ENCODE measurements at places on chromosomes 11 and 22.

GRCh38 chr22:24512043-24512442 is 16.9 kb downstream of the UPB1 start:
- no peak for DNase-seq

GRCh38 chr11:9231848-9232177 is 33.3 kb downstream of the DENND5A start:
- no peak for DNase-seq

GRCh38 chr22:35863432-35863831 is 145.8 kb downstream of the APOL5 start:
- DNase-seq, result no peak

- DNase-seq, result no peak
These were observed 3.2 kb downstream of the CENPM start for GRCh38 chr22:41943661-41944209.

DNA sequence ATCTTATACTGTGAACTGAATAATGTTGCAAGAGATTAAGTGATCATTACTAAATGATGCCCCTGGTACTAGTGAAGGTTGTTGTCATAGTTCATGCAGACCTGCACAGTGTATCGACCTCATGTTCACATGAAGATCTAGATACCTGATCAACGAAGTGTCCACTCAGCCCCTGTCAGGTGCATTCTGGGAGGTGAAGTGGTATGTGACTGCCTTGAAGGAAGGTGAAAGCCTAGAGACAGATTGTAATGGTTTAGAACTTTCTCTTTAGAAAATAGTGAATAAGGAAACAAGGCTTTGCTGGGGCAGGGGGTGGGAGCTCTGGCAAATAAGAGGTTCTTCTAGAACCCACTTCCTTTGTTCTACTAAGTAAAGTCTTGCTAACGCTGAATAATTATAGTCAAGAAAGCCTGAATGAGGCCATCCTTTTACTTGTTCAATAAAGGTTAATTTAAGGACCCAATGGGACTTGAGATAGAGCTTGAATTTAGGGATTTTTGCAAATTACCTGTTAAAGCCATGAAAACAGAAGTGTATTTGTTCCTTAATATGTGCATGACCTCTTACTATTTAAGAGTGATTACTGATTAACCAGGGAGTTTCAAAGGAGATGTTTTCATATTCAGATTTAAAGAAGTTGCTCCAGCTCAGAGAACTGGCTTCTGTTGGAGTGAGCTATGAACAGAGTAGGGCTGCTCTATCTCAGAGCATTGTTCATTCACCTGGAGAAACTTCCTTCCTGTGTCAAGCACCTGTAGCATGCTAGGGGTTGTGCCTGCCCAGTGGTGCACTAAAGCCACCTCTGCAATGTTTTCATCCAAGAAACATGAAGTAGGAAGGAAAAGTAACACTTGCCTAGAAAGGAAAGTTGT is 45.3 kb downstream of the C22orf31 start:
- no peak for DNase-seq

DNA sequence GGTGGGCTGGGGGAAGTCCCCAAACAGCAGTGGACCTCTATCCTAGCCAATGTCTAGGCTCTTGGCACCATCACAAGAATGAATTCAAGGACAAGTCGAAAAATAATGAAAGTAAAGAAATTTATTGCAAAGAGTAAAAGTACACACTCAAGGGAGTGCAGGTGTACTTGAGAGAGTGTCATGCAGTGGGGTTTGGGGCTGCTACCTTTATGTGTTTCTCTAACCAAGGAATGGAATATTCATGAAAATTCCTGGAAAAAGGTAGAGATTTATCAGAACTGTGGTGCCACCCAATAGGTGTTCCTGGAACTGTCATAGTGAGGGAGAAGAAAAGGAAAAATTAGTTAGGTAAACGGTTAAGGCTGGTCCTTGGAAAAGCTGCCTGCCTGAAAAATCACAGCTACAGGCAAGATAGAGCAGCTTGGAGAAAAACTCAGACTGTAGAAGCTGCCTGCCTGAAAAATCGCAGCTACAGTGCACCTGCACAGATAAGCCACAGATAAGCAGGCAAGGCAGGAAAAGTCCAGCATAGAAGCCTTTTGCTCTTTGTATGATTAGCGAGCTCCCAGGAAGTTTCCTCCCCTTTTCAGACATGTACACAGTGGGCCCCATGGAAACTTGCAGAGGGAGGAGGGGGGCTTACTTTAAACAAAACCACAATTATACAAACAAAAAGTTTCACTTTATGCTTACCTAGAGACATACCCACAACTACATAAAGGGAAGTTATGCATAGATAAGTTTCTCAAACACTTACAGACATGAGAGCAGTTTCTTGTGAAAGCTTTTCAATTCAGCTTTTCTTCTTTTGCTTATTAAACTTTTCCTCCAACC is 71.4 kb upstream of the B3GNT6 start:
- no peak for DNase-seq

DNA sequence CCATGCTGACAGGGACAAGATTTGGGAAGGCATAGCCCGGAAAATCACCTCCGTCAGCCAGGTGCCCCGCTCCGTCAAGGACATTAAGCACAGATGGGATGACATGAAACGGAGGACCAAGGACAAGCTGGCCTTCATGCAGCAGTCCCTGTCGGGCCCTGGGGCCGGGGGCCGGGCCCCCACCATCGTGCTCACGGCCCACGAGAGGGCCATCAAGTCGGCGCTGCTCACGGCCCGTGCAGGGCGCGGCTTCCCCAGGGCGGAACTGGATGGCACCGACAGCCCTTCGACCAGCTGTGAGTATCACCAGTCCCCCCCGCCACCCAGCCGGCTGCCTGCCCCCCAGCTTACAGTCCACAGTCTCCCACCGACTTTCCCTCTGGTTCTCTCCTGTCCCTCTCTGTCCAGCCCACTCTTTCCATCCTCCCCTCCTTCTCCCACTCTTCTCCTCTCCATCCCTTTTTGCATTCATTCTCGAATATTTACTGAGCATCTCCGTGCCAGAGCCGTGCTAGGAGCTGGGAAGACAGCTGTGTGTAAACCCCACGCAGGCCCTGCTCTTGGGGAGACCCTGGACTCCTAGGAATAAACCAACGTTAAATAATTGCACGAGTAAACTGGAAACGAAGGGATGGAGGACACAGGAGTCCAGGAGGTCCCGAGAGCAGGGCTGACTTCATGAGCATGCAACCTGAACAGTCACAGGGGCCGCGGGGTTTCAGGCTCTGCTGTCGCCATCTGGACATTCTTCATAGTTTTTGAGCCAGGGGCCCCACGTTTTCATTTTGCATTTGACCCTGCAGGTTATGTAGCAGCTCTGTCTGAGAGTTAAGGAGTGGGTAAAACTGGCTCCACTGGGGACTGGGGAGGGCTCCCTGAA is 62.8 kb downstream of the PRDM11 start:
- DNase-seq, result no peak

GRCh38 chr11:12048936-12049790 is 40.7 kb upstream of the DKK3 start:
- no peak for DNase-seq

DNA sequence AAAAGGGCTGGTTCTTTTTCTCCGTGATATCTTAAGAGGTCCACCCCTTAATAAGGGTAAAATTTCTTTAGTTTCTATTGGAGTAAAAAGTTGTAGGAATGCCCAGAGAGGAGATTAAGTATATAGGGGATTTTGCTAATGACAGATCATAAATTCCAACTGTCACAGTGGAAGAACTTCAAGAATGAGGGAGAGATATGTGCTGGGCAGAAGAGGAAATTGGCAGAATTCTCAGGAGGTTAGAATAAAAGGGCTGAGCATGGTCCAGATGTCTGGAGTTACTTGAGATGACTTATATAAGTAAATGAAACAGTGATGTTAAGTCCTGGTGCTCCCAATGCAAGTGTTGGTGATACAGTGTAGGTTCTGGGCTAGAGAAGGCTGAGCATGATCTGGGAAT is 417.6 kb upstream of the ARHGAP42 start:
- DNase-seq, result no peak

DNA sequence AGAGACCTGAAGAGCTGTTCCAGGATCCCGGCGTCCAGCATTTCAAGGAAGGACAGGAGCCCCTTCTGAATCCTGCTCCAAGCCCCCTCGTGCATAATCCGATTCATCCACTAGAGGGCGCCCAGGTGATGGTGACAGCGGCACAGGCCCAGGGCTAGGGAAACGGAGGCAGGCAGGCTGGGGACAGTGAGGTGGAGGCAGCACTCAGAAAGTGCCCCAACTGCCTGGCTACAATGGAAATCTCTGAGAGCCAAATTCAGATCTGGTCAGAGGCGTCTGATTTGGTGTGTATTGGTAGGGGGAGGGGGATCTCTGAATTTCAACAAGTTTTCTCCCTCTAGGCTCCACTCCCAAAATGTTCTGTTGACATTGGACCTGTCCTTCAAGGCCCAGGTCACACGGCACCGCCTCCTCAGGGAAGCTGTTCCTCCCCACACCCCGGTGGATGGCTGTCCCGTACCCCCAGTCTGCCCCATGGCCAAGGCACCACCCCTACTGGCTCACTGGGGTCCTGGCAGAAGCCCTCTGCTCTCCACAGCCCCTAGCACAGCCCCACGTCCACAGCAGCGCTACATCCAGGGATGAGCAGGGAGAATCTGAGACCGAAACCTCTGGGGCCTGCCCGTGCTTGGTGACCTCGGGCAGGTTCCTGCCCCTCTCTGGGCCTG is 142.9 kb downstream of the CRYBB2 start:
- DNase-seq, result peak; percentile 33

GRCh38 chr11:117200813-117201657 is 1.9 kb downstream of the TAGLN start:
- no peak for DNase-seq

- no peak for DNase-seq
These were observed 24.9 kb downstream of the OR56B4 start for GRCh38 chr11:6132431-6132830.

GRCh38 chr22:30781271-30781875 is 86.7 kb downstream of the OSBP2 start:
- DNase-seq, result no peak
